ENCODE measurements at places on chromosomes 12 and 14.

DNA sequence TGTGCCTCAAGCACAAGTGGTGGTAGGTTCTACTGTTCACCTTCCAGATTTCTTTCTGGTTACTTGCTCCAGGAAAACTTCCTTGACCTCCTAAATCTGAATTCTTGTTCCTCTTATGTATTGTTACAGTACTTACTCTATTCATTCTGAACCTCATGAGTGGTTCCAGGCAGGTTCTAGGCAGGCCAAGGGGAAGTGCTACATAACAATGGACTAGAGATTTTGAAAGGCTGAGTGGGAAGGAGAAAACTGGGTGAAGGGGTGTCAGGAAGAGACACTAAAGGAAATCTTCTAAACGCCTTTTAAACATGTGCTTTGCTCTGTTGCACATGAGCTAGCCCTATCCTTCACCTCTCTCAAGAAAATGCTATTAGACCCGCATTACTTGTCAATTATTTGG lies 1.6 kb downstream of the YARS2 start:
- no peak for DNase-seq

GRCh38 chr14:67129768-67130167 lies 59.5 kb upstream of the GARIN2 start:
- DNase-seq: no peak

DNA sequence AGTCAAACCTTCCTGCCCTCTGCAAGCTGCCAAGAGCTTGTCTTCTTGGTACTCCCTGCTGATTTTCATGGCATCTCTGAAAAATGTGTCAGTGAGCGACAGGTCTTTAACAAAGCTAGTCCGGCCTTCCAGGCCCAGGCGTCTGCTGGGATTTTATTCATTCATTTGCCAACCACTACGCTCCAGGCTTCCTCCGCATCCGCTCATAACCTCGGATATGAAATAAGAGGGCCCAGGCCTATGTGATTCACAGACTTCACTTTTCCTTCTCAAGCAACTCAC lies 13.8 kb downstream of the TSPAN9 start:
- no peak for DNase-seq

- no peak for DNase-seq
These were observed 9.5 kb upstream of the RAB35 start for GRCh38 chr12:120125792-120126634.

- DNase-seq: no peak
These were observed 89.6 kb downstream of the FBXW8 start for GRCh38 chr12:117000316-117000715.

DNA sequence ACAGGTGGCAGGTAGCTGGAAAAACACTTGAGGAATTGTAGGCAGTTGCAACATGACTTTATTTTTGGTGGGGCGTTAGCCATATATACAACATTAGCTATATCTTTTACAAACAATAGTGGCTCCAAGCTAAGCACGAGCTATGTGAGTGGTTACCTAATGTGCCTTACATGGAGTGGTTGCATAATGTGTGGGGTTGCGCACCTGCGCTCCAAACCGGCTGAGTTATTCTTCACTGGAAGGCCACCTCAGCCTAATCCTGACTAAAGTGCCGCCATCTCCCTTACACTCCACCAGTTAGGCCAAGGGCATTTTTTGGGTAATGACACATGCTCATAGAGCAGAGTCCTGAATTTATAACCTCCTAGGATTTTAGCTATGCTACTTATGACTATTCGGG lies 31.8 kb upstream of the G2E3 start:
- DNase-seq: no peak

DNA sequence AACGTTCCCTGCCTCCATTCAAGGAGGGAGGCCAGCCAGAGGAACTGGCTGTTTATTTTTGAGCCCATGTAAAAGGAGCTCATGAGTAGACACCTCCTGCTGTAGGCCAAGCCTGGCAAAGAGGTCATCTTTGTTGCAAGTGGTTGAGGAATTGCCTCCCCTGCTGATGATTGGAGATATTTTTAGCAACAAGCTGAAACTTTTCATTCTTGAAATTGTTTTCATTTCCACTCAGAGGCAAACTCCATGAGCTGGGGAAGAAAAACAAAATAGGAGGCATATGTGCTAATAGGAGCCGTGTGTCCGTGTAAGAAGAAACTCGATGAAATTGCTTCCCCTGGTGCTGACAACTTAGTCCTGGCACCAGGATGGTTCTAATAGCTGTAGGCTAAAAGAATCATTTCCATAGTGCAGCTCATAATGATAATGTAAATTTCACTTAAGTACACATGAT lies 440.1 kb upstream of the FAR2 start:
- no peak for DNase-seq

DNA sequence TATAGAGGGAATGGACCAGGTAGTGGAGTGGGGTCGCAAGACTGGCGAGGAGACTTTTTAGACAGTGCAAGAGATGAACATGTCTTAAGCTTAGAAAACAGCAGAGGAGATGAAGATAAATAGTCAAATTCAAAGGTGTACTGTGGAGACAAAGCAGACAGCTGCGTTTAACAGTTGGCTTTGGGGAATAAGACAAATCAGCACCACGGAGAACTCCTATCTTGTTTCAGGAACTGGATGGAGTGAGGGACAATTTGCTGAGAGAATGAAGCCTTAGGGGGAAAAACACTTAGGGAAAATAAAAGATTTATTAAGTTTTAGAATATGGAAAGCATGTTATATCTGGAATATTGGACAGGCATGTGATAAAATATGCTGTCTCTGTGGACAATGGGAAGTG lies 458.8 kb downstream of the GLT1D1 start:
- DNase-seq: no peak

GRCh38 chr12:104056419-104056972 lies 6.5 kb upstream of the GLT8D2 start:
- DNase-seq: no peak

DNA sequence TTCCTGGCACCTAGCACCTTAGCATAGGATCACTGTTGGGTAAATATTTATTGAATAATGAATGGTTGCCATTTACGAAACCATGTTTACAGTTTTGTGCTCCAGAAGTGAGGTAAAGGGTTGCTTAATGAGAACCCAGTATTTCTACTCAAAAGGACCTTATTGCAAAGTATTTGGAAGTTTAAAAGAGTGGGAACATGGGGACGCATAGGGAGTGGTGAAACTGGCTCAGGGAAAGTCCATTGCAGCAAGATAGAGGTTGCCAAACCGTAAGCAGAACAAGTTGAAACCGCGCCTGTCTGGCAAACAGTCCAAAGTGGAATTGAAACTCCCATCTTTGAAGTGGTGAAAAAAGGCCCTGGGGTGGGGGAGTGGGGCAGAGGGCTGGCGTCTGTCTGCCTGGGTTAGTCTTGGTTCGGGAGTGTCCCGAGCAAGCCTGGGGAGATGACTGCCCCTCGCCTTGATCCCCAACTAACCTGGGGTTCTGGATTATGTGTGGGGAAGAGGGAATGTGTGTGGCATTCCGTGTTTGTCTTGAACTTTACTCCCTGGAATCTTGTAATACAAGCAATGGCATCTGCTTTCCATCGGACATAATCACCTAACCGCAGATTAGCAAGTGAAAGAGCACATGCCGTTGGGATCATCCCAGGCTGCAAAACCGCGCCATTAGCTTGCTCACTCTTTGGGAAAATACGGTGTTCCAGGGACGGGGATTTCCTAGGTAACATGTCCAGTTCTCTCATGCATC lies 7.2 kb downstream of the ALDH2 start:
- no peak for DNase-seq

DNA sequence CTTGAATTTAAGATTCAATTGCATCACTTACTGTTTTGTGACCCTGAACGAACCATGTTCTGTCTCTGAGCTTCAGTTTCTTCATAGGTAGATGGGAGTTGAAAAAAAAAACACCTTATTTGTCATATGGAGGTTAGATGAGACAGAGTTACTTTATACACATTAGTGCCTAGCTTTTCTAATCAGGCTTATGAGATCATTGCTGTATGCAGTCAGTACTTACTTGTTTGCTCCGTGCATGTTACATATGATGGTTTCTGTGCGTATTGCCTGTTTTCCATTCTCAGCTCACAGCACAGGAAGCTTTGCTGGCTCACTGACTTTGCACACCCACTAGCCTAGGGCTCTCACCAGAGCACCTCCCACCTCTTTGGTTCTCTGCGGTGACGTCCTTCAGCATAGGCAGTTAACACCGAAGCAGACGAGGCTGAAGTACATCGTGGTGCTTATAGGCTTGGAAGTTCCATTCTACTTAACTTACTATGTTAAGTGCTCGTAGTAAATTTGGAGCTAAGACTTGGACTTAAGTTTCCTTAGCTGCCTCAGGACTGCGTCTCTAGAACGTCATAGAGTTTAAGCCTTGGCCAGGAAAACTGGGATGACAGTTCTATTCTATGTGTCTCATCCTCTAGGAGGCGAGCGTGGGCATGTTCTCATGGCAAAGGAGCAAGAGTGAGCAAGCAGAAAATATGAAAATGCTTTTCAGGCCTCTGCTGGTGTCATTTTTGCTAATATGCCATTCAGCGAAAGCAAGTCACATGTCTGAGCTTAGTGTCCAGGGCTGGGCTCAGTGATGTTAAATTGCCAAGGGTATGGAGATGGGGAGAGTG lies 57.3 kb downstream of the NRXN3 start:
- DNase-seq: no peak

GRCh38 chr14:101442451-101442850 lies 118.8 kb upstream of the DIO3 start:
- DNase-seq: no peak

DNA sequence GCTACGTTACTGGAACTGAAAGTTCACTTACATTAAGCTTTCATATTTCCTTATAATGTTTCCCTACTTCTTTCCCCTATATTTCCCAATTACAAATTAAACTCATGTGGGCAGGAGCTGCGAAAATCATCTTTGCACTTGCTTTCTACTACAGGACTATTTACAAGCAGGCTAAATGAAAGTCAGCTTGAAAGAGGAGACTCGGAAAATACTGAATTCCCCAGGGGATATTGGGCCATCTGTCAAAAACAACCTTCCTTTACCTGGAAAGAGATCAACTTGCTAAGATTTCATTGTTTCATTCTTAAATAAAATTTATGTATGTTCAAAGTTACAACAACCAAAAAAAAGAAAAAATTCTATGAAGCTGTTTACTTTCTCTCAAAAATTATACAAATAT lies 92.8 kb upstream of the BBS10 start:
- no peak for DNase-seq

GRCh38 chr12:20415641-20416040 lies 47.3 kb downstream of the PDE3A start:
- DNase-seq: no peak

DNA sequence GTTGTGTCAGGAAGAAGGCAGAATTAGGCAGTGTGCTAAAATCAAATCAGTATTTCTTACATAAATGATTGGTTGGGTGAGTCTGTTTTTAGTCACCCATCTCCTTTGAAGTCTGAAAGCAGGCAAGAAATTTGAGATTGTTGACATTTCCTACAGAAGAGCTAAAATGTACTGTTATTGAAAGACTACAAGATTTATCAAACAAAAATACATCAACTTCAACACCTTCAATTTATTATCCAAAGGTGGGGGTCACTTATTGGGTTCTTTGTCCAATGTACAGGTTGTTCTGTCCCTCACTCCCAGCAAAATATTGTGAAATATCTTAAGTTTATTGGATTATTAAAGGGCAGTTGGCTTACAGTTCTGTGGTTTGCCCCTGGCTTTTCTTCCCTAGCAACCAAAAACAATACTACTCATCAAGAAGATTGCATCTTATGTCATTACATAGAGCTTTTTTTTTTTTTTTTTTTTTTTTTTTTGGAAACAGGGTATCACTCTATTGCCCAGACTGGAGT lies 20.6 kb upstream of the PKP2 start:
- DNase-seq: no peak

GRCh38 chr12:118880720-118881493 lies 100.4 kb upstream of the SRRM4 start:
- no peak for DNase-seq

DNA sequence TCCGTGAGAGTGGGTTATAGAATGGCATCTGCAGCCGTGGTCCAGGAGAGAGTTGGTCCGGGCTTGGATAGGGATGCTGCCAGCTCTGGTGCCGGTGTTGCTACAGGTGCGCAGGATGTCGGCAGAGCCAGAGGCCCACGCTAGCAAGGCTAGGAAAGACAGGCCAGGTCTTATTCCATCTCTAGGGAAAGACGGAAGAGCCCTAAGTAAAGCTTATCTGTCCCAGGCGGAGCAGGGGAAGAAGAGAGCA lies 485 bp upstream of the PSME1 start:
- no peak for DNase-seq

GRCh38 chr14:101055776-101056374 lies 152.4 kb upstream of the RTL1 start:
- no peak for DNase-seq

GRCh38 chr12:1517007-1517406 lies 77.4 kb downstream of the FBXL14 start:
- no peak for DNase-seq

DNA sequence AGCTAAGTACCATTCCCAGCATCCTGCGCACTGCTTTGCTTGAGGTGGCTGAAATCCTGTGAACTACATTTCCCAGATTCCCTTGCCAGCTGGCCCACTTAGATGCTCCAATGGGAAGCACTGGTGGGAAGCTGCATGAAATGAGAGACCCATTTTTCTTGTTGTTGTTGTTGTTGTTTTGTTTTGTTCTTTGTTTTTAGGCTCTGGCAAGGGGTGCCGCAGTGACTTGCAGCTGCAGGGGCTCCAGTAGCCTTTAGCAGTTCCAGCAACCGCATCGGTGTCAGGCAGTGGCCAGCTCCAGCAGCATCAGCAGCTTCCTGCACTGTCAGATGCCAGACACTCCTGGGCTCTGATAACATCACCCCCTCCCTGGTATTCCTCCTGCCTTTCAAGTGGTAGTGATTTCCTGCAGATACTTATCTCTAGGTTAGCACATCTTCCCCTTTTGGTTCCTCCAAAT lies 8.8 kb upstream of the EGLN3 start:
- DNase-seq: no peak

GRCh38 chr14:20179218-20179617 lies 11.5 kb upstream of the OR11G2 start:
- DNase-seq: no peak

- DNase-seq: no peak
These were observed 5.8 kb upstream of the NEMF start for GRCh38 chr14:49858383-49858782.

Measured in bone marrow (tissue), 2 donors.